ELR (cell line): ENCODE measurements at places on chromosomes 16 and 17.

DNA sequence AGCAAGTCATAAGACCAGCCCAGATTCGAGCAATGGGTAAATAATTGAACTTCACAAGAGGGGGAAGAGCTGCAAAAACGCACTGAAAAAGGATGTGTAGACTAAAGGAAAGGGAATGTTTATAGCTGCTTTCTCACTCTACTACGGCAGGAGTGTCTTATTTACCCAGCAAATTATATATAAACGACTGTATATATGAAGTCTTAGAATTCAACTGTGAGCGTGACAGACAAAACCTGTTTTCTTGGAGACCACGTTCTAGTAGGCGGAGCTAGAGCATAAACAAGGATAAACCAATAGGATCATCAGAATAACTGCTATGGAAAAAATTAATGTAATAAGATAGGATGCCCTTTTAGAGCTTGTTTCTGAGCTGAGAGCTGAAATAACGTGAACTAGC, 394.6 kb upstream of the MON1B start:
- DNase-seq: no peak

GRCh38 chr17:3738562-3739295, 15.0 kb downstream of the HASPIN start:
- DNase-seq: no peak

DNA sequence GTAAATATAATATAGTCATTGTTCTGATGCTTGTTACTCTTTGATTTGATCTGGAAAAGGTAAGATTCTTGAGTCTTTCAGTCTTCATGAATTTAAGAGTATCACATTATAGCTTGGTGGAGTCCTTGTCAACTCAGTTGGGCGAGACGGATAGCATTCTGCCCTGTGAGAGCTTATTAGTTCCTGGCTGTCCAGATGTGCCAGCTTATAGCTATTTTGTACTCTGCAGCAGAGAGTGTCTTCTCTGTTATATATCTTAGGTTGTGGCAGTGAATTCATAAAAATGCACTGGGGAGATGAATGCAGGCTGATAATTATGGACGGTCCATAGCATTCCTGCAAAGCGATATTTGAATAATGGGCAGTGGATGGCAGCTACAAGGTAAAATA, 51.0 kb upstream of the CRISPLD2 start:
- DNase-seq: no peak

DNA sequence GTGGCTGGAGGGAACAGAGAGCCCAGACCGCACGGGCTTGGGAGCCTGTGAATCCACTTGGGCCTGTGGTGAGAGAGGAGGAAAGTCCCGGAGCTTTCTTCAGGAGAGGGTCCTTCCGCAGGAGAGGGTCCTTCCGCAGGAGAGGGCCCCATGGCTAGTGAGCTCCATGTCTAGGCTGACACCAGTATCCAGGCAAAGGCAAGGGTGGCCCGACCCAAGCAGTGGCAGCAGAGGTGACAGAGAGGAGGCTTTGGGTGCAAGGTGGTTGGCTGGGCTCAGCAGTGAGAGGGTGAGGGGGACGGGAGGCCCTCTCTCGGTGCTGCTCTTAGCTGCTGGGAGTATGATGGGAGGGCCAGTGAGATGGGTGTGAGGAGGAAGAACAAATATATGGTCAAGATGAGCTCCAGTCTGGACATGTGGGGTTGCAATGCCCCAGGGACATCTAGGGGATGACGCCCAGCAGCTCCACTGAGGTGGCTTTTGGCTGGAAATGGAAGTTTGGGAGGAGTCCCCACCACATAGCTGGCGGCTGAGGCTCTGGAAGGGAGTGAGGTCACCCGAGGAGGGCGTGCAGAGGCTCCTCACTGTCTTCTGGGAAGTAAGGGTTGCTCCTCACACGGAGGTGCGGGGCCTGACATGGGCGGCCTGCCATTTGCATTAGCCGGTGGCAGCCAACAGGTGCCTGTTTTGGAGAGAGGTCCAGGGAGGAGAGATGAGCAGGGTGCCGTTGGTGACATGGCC, 2.3 kb upstream of the HSD3B7 start:
- DNase-seq: no peak

DNA sequence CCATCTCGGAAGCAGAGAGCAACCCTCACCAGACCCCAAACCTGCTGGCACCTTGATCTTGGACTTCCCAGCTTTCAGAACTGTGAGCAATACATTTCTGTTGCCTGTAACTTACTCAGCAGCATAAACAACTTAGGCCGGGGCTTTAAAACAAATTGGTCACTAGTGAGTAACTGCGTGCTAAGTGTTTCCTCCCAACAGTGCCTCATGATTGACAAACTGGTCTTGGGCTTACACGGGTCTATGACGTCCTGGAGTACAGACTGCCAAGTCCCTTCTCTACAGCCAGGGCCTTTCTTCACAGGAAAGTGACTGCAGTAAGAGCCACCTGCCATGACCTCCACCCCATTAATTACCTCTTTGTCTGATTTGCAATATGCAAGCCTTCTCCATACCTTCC, 136.7 kb downstream of the XYLT1 start:
- DNase-seq: peak; percentile 83

DNA sequence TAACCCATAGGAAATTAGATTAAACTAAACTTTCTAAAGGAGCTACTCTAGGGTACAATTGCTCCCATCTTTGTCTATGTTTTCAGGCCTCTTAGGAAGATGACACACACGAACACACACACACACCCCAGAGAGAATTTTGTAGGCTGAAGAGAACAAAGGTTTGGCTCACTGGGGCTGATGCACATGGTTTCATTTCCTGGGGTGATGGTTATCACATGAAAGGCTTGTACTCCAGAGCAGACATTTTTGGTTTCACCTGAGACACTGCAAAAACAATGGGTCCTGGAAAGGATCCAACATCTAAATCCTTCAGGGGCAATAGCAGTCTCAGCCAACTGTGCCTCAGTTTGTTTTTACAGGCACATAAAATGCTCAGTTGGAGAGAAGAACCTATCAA, 62.8 kb downstream of the GRB7 start:
- no peak for DNase-seq

- DNase-seq: no peak
Observed at GRCh38 chr17:67107811-67108775, 63.7 kb downstream of the CACNG1 start.

DNA sequence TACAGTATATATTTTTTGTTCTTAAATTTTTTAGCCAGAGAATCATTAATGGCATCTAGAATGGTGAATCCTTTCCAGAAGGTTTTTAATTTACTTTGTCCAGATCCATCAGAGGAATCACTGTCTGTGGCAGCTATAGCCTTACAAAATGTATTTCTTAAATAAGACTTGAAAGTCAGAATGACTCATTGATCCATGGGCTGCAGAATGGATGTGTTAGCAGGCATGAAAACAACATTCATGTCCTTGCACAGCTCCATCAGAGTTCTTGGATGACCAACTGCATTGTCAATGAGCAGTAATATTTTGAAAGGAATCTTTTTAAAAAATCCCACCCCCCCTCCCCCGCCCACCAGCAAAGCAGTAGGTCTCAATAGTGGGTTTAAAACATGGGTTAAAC, 51.4 kb downstream of the CACNG1 start:
- DNase-seq: peak; percentile 77

GRCh38 chr17:72613396-72613795, 479.1 kb downstream of the SLC39A11 start:
- DNase-seq: peak; percentile 26

- DNase-seq: no peak
Observed at GRCh38 chr17:32289471-32290070, 23.9 kb downstream of the RHBDL3 start.

DNA sequence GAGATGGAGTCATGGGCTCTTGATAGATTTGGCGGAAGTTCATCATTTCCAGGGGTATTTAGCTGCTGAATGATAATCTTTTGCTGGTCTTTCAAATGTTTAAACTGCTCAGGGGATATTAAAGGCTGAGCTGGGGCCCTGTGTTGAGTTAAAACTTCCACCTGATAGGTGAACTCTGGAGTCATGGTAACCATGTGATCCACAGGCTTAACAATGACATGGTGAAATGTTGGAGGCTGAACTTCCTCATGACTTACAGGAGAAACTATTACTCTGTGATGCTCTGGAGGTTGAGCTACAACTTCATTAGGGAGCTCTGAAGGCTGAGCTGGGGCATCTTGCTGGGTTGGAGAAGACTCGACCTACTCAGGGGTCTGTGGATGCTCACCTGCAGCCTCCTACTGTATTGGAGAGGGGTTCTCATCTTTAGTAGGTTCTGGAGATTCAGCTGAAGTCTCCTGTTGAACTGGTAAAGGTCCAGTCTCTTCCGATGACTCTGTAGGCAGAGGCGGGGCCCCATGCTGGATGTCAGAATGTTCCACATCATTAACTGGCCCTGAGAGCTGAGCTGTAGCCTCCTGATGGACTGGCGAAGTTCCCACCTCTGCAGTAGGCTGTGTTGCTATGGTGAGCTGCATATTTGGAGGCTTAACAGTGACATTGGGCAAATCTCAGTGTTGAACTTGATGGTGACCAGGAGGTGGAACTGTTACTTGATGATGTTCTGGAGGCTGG, 24.2 kb downstream of the RDM1 start:
- DNase-seq: no peak

GRCh38 chr16:75423723-75424104, 9.6 kb downstream of the CFDP1 start:
- no peak for DNase-seq

- DNase-seq: no peak
Observed at GRCh38 chr17:48633266-48633677, 7.1 kb upstream of the HOXB9 start.

DNA sequence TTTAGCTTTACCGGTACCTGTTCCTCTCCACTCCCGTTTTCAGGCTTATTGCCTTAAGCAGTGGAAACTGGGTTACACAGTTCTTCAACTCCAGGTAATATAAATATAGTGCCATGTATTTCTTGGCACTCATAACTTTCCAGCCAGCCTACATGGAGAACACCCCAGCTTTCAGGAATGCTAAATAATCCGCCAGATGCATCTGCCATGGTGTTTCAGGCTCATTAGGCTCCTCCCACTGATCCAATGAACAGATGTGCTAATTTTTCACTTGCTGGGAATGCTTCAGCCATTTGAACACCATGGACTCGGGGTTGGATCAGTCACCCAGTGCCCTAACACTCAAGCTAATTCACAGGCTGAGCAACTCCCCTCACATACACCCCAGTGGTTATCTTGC, 4.6 kb downstream of the ANKFN1 start:
- DNase-seq: no peak

- no peak for DNase-seq
Observed at GRCh38 chr17:2580151-2580550, 13.3 kb upstream of the PAFAH1B1 start.

GRCh38 chr17:80499961-80500665, 23.7 kb upstream of the NPTX1 start:
- DNase-seq: no peak

- no peak for DNase-seq
Observed at GRCh38 chr17:75623386-75623785, 9.8 kb upstream of the SMIM5 start.

- peak; percentile 53 for DNase-seq
Observed at GRCh38 chr17:28760601-28761562, 17.1 kb downstream of the TRAF4 start.

DNA sequence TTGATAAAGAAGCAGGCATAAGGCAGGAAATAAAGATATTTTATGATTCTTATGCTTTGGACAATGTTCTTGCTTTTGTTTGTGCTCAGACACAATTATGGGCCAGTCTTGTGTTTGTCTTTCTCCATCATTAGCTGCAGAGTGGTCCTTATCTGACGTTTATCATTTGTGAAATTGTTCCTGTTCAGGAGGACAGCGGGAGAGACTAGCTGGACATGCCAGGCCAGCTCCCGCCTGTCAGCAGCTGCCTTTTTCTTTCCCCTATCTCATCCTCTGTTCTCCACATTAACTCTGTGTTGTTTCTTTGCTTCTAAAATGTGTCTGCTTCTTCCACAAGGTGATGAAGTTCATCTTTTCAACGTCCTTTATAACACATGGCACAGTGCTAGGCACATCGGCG, 333.5 kb downstream of the NPIPA8 start:
- DNase-seq: no peak

DNA sequence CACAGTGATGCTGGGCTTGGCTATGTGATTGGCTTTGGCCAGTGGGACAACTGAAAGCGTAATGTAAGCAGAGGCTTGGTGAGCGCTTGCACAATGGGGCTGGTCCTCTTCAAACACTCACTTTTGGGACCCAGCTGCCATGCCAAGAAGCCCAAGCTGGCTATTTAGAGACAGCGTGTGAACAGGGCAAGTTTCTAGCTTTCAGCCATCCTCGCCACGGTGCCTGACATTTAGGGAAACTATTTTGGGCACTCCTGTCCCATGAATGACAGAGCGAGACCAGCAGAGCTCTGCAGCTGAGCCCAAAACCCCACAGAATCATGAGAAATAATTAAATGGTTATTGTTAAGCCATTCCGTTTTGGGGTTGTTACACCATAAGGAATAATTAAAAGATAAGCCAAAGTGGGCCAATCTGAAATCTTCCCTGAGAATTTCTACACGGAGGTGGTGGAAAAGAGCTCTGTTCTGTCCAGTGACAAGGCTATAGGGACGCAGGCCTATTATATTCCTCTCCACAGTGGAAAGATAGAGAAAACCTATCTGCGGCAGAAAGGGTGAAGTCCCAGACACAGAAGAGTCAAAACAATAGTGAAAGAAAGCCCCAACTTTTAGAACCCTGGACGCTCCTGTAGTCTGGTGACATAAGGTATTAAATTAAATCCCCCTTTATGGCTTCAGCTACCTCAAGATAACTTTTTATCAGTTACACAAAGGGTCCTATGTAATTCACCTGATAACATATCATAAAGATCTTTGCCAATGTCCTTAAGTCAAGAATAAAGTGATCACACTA, 10.8 kb upstream of the RPRML start:
- no peak for DNase-seq

DNA sequence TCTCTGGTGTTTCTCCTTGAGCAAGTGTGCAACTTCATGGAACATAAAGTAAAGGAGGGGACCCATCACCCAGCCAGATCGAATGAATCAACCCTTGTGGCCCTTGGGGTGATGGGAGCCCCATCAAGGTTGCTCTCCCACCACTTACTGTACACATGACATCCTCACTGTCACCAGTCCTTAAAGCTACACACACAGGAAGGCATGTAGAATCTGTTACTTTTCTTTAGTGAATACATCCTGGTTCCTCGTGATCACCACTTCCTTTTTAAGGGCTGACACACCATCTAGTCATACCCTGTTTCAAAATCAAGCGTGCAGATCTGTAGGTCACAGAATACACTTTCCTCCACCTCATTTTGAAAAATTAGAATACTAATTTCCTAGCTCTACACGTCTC, 22.6 kb upstream of the MPHOSPH6 start:
- peak; percentile 94 for DNase-seq

DNA sequence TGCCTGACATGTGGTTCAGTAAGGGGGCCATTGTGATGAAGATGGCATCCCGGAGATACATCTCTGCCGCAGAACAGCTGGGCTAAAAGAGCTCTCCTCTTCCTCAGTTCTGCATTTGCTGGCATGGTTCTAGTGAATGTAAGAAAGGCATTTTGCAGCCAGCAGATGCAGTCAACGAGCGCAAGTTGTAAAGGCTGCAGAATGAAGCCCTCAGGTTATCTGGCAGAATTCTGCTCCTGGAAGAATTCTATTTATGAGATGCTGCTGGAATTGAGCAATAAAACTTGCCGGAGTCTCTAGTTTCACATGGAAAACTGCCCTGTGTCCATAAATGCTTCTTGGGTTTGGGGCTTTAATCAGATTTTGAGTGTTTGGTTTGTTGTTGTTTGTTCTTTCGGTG, 176.8 kb upstream of the HSBP1 start:
- DNase-seq: no peak
